ENCODE measurements at places on chromosomes 1 and 21.
A peak's percentile ranks its signal among the peaks of the same experiment; 100 is the strongest.

DNA sequence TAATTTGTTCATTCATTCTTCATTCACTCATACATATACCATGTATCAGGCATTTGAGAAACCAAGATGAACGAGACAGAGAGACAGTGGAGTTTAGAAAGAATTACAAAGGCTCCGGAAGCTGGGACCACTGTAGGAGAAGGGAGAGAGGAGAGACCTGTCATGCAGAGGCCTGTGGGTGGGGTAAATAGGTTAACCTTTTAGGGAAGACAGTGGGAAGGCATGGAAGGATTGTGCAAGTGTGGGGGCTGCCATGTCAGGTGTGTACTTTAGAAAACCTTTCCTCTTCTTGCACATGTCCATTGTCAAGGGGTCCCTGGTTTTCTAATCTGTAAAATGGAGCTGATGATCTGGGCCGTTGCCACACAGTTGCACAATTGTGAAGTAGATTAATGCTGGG, 44.2 kb upstream of the POU3F1 start:
- DNase-seq = no peak

DNA sequence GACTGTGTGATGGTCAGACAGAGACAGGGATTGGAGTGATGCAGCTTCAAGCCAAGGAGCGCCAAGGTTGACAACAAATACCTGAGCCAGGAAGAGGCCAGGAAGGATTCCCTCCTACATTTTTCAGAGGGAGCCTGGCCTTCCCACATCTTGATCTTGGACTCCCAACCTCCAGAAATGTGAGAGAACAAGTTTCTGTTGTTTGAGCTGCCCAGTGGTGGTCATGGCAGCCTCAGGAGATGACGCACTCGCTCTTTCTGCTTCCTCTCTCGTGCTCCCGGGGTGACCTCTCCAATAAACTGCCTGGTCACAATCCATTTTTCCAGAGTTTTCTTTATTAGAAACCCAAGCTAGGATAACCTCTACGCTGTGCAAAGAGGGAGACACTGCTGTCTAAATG, 16.6 kb upstream of the IGSF5 start:
- no peak for DNase-seq

GRCh38 chr1:245878585-245878984, 628.5 kb downstream of the SMYD3 start:
- DNase-seq = no peak

- DNase-seq = no peak
Measured at GRCh38 chr1:117058810-117059209, 1.3 kb upstream of the TTF2 start.

DNA sequence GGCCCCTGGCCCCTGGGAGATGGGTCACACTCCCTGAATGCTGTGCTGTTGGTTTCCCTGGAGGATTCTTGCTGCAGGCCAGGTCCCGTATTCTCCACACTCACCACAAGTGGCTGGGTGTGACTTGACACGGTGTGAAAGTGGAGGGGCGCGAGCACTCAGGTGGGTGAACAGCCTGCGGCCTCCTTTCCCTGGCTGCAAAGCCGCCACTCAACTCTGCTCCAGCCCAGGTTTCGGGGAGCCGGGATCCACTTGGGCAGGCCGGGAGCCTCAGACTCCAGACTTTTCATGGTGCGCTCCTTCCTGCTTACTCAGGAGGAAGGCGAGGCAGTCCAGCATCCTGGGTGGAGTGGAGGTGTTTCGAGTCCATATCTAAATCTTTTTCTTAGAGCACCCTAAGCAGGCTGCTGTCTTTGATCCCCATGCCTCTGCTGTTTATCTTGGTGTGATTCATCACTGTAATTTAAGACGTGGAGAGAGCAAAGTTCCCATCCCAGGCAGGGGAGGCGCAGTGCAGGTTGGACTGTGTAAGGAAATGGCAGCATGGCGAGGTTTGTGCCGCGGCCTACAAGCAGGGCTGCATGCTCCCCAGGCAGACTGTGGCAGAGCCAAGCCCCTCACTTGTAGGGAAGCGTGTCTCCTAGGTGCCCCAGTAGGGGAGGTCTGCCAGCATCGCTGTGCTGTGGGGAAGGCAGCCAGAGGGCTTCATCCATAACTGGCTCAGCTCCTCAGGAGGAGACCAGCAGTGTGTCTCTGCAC, 29.6 kb downstream of the VANGL1 start:
- no peak for DNase-seq

DNA sequence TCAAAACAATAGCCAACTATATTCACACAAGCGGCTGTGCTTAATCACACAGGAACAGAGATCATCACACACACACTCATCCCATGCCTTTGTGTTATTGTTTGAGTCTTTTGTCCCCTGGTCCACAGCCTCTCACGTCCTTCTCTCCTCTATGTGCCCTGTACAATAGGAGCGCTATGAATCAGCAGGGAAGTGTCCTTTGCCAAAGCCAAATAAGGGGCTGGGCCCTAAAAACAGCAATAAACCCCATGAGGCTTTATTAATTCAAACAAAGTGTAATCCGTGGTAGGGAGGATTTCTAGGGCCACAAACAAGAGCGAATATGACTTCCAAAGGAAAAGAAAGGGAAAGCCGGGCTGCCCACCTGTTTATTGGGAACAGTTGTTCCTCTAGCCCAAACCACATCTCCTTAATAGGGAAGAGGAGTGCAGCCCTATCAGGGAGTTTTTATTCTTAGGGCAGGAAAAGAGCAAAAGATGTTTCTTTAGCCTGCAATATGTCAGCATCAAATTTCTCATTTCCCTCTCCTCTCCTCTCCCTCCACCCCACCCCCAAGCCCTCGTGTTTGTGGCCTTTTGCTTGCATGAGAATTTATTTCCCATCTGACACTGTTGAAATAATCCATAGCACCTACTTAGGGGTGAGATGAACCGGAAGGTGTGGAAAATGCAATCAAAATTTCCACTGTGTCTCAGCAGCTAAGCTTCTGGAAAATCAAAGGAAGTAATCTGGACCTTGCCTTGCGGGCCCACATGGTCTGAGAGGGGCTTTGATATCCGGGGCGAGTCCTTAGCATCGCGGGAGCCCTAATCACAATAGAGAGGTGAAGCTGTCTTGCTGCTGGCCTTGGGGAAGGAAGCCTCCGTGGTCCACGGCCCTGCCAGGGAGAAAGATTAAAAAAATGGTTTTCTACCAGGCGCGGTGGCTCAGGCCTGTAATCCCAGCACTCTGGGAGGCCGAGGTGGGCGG, 45.3 kb upstream of the ITPKB start:
- no peak for DNase-seq

DNA sequence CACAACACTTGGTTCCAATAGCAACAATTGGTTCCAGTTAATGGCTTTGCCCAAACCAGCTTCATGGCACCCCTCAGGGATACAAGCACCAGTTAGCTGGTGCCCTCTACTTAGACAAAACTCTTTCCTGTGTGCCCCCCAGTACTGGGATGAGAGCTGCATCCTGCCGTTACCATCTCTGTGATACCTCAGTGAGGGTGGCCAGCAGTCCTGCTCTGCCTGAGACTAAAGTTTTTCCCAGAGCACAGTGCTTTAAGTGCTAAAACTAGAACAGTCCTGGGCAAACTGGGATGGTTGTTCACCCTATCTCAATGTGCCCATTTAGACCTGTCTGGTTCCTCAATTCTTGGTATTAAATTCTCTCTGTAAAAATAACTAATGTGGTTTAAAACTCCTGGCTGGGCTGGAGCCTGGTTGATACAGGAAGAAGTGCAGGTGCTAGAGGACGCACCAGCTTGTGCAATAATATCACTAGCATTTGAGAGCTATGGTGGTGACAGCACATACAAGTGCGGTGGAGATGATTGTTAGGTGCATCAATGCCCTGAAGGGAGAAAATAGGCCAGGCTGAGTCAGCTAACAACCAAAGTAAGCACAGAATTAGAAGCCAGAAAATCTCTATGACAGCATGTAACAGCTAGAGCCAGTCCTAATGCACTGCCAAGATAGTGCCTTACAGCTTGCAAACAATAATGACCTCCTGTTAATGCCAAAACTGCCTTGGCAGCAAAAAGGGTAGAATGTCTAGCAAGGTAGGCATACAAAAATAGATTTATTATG, 179.8 kb upstream of the GALNT2 start:
- no peak for DNase-seq

DNA sequence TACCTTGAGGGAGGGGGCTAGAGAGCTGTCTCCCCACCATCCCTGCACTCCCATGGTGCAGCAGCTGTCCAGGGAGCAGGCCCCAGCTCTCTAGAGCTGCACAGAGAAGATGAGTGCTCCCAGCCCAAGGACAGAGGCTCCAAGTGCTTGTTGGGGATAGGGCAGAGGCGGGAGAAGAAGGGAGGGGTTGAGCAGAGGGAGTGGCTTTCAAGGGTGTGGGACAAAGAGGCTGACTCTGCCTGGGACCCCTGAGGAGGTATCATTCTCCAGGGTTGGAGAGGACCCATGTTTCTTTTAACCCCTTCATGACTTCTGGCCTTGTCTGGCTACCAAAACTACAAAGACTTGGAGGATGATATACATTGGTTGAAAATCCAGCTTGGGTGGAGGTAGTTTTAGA, 14.6 kb downstream of the FOXD2 start:
- no peak for DNase-seq

- no peak for DNase-seq
Measured at GRCh38 chr1:65791801-65792668, 660 bp upstream of the PDE4B start.

DNA sequence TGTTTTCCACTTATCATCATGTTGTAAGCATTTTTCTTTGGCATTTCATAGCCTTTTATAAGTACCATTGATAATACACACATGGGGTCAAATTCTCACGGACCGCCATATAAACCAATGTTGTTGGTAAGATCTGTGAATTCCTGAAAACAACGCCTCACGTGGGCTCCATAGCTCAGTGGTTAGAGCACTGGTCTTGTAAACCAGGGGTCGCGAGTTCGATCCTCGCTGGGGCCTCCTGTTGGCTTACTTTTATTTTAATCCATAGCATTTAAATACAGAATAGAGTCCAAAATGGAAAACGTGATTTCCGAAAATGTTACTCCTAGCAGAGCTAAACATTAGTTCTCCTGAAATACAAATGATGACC, 83.1 kb downstream of the HHIPL2 start:
- peak; percentile 28 for DNase-seq

DNA sequence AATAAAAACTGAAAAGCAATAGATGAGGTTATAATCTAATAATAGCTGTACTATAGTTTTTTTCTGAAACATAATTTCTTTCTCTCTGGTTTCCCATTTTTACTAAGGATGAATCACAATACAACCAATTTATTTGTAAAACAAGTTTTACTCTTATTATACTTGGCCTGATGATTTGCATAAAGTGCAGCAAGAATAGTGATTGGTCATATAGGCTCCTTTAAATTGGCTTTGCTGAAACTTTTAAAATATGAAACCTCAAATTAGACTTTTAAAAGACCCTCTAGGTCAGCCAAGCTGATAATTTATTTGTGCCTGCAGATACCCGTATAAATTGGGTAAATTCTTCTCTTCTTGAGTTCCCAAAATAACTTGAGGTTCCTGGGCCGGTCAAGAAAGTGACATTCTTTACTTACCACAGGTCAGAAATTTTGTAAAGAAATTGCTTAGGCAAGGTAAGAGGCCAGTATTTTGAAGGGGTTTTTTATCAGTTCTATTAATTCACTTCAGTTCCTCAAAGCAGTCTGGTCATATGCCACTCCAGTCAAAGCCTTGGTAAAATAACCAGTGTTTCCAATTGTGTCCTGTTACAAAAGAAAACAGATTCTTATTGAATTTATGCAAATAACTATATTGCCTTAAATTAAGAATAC, 76.1 kb downstream of the C21orf91 start:
- no peak for DNase-seq

DNA sequence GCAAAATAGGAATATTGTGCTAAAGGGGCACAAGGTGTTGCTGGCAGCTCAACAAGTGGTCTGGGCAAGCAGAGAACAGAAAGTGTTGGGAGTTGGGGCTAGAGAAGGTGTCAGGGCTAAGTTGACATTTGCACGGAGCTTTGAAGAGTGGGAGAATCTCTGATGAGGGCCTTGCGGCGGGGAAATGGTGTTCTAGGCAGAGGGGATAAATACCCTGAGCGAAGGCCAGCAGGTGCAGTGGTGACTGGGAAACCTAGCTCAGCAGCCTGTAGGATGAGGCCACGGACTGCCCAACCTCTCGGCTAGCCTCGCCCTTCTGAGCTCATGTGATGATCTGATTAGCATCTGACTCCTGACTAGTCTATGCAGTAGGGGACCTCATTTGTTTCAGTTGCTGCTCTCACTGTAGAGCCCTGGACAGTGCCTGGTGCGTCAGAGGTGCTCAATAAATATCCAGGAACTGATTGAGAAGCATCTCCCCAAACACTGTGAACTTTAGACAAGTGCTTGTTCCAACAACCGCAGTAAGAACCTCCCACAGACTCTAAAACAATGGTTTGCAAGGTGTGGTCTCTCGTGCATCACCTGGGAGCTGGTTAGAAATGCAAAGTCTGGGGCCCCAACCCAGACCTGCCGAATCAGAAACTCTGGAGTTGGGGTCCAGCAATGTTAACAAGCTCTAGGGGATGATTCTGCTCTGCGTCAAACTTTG, 1.0 kb upstream of the FOXO6 start:
- no peak for DNase-seq

- DNase-seq = no peak
Measured at GRCh38 chr1:2887941-2888855, 86.7 kb upstream of the TTC34 start.

DNA sequence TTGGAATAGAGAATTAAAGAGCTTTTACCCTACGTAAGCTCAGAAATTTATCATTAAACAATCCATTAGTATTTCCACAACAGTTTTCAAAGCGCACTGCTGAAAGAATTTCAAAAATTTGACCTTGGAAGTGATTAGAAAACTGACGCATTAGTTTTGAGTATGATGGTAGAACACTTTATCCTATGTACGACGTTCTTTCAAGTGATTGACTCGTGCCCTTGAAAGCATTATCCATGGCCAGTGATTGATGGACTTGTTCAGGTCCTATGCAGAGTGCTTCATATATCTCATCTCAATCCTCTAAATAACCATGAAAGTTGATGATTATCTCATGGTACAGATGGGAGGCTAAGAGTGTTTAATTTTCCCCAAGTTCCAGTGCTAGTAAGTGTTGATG, 697.2 kb downstream of the USP25 start:
- no peak for DNase-seq

DNA sequence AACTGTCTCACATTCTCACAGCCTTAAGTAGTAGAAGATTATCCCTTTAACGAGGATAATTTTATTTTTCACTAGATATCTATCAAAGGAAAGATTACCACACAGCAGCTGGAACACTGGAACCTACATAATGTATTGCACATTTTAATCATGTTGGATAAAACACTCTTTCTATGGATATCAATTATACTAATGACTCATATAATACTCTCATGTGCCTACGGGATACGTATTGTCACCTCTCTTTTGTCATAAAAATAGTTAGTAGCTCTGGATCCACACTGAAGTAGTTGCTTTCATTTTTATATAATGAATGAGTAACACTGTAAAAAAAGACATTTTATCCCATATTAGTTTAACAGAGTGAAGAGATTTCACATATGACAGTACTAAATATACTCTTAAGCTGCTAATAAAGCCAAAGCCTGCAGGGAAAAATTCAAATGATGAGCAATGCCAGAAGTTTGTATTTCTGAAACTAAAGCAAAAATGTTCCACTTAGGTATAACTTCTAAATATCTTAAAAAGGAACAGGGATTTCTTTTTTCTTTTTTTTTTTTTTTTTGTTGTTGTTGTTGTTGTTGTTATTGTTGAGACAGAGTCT, 408.7 kb upstream of the PKN2 start:
- no peak for DNase-seq

All from stimulated activated CD8-positive, alpha-beta memory T cell treated with anti-CD3 and anti-CD28 coated beads, Interleukin-7, amount 100 ng/mL, for 1 hour (primary cell).